A172 (cell line): ENCODE measurements at places on chromosomes 11 and 22.
A peak's percentile ranks its signal among the peaks of the same experiment; 100 is the strongest.

- DNase-seq, result no peak
Measured at GRCh38 chr22:24504956-24505736, 10.0 kb downstream of the UPB1 start.

- peak; percentile 20 for DNase-seq
Measured at GRCh38 chr11:128757235-128757711, 63.4 kb downstream of the FLI1 start.

GRCh38 chr11:124676386-124676785 is 2.7 kb downstream of the SPA17 start:
- DNase-seq, result no peak

- peak; percentile 8 for DNase-seq
Measured at GRCh38 chr22:20741634-20742581, 32.0 kb upstream of the SERPIND1 start.

DNA sequence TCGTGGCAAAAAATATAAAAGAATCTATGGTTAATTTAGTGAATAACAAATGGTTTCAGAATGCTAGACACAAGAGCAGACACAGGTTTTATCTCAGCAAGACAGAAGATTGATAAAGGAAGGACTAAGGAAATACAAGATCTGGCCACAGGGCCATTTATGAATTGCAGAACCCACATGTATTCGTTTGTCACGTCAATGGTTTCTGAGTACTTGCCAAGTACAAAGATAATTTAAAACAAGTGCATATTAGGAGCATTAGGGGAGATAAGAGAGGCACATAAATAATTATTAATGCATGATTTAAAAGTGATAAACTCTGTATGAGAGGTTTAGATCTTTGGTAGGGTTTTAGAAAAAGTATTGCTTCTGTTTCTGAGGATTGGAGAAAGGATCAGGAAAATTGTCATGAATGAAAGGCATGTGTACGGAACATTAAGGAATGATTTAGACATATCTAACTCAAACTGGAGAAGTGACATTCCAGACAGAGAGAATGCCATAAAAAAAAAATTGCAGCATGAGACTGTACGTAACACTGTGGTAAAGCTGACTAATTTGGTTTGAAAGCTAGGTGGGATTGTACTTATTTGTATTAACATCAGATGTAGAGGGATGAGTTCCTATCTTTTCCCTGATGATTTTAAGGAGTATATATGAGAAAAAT is 727.1 kb downstream of the NELL1 start:
- no peak for DNase-seq

DNA sequence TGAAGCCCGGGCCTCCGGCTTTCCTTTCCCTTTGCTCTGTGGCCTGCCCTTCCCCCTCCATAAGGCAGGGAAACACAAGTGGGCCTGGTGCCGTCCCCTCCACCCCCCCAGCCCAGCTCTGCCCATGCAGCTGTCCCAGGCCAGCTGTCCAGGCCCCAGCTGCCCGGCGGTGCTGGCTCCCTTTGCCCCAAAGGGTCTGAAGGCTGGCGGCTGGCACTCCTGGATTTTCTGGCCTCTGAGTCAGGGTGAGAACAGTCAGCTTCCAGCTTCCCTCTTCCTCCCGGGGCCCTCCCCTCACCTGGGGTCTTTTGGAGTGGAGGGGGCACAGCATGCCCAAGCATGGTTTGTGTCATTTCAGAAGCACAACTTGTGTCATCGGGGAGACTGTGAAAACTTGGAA is 27.8 kb downstream of the CD82 start:
- no peak for DNase-seq

GRCh38 chr11:2470495-2470894 is 25.7 kb downstream of the KCNQ1 start:
- DNase-seq, result no peak

- no peak for DNase-seq
Measured at GRCh38 chr11:125063429-125064043, 431 bp downstream of the SLC37A2 start.

GRCh38 chr22:44025171-44026065 is 1.3 kb downstream of the PARVB start:
- no peak for DNase-seq

DNA sequence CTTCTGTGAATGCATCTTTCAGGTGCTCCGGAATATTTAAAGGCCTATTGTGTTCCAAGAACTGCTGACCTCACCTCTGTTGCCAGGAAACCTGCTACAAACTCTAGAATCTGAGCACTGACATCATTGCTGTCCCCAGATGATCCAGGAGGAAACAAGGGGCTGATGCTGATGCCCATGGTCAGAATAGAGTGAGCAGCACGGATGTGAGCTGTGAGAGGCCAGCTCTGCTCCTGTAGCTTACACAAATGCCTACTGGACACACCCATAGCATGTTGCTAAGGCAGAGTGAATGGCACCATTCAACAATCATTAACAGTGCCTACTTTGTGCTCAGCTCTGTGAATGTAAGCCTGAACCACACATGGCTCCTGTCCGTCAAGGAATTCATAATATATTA is 276.7 kb upstream of the API5 start:
- no peak for DNase-seq

DNA sequence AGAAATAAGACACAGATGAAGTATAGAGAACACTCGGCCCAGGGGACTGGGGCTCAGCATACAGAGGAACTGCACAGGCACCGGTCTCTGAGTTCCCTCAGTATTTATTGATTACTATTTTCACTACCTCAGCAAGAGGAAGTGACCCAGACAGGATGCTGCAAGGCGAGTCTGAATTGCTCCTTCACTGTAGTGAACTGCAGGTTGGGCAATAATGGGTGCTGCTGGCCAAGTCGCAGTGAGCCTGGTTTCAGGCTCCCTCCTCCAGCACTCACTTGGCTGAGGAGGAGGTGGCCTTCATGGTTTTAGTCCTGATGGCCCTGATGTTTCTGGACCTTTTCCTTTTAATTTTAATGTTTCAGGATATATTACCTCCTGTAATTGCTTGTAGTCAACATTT is 10.4 kb downstream of the OR52K2 start:
- DNase-seq, result no peak

- DNase-seq, result peak; percentile 68
Measured at GRCh38 chr11:128361451-128362020, 225.8 kb downstream of the ETS1 start.

GRCh38 chr22:42931421-42932196 is 74.5 kb upstream of the ARFGAP3 start:
- DNase-seq, result no peak

- DNase-seq, result no peak
Measured at GRCh38 chr11:126361400-126361799, 5.9 kb downstream of the ST3GAL4 start.

DNA sequence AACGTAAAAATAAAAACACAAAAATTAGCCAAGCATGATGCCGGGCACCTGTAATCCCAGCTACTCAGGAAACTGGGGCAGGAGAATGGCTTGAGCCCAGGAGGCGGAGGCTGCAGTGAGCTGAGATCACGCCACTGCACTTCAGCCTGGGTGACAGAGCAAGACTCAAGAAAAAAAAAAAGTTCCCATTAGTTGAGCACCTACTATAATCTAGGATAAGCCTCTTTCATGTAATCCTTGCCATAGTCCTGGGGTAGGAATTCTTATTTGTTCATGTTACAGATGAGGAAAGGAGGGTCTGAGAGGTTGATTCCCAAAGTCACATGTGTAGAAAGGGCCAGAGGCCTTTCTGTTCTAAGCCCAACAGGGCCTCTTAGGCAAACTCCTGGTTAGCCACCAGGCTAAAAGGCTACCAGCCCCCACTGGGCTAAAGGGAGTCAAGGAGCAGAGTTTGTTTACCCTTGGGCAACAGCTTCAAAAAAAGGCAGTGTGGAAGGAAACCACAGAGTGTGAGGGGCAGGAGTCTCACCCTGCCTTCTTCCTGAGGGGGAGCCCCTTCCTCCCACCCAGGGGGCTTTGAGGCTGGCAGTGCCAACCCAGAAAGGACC is 21.6 kb upstream of the CSNK1E start:
- no peak for DNase-seq

DNA sequence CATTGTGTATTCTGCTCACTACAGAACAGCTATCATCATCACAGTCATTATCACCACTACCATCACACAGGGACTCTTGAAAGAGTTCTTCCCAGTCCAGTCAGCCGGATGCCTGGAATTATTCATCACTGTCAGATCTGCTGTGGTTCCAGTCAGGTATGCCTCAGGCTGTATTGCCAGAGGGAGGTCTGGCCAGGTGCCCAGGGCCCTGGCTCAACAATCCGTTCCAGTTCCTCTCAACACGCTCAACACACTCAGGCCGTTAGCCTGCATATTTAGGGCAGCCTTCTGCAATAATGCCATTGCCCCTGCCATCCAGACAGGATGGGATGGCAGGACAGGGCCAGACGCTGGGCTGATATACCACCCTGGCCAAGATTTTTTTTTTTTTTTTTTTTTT is 28.6 kb upstream of the RASL10A start:
- peak; percentile 96 for DNase-seq

DNA sequence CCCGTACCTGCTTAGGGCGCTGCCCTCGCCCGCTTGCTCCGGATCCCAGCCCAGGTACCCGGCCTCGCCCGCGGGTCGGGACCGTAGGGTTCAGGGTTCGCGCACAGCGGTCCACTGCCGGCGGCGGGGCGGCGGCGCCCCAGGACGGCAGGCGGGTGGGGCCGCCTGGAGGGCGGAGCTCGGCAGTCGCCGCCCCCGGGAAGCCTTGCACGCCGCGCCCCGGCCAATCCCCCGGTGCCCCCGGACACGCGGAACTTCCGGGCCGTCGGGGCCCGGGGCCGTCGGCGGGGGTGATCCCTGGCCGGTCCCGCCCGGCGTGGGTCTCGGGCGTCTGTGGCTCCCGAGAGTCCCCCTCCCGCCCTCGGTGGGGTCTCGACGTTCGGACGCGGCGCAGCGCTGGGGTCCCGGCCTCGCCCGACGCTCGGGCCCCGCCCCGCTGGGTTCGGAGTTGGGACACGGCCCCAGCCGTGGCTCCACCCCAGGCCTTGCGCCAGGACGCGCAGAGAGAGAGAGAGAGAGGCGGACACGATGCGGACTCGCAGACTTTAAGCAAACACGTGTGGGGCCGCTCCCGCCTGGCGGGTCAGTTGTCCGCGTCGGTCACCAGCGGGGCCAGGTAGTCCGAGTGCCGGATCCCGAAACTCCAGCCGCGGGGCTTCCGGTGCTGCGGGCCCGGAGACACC is at the start of gene TYMP:
Gene TYMP (minus strand): TSS at position 116 of the 683 bp plus-strand sequence. CDS start 303 bp downstream, outside the sequence.
- DNase-seq, result no peak

GRCh38 chr22:32542677-32543357 is 68.2 kb downstream of the FBXO7 start:
- no peak for DNase-seq

GRCh38 chr22:49079743-49080500 is 747.8 kb downstream of the BRD1 start:
- no peak for DNase-seq

- no peak for DNase-seq
Measured at GRCh38 chr22:42072606-42073330, 1.3 kb upstream of the PHETA2 start.

DNA sequence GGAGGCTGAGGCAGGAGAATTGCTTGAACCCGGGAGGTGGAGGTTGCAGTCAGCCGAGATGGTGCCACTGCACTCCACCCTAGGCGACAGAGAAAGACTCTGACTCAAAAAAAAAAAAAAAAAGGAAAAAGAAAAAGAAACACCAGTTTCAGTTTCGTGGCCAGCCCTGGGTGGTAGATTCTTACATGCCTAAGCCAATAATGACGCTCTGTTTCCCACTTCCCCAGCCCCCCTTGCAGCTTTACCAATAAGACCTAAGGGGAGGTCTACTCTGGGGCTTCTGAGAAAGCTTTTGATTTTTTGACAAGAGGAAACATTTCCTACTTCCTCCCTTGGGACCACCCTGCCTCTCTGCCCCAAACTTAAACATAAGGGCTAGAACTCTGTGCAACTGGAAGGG is 30.0 kb upstream of the PTPRJ start:
- no peak for DNase-seq

DNA sequence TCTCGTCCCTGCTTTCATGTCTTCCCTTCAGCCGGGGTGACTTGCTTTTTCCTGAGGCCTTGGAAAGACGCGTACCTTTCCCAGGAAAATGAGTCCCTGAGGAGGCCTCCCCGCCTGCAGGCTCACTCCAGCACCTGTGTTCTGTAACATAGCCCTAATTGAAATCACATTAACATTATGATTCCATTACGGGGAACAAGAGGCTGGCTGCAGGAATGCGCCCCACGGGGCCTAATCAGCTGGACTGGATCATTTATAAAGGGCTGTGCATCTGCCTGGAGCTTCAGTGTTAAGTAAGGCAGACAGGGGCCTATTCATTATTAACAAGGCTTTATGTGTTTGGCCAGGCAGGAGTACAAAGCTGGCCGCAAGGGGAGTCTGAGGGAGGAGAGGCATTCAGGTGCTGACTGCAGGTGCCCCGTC is 41.9 kb upstream of the TSPAN18 start:
- DNase-seq, result no peak

- DNase-seq, result peak; percentile 57
Measured at GRCh38 chr22:31148953-31149627, 8.8 kb upstream of the PLA2G3 start.

GRCh38 chr11:3816673-3817072 is 8.3 kb downstream of the PGAP2 start:
- no peak for DNase-seq

GRCh38 chr11:121964591-121964990 is 151.4 kb downstream of the BLID start:
- DNase-seq, result peak; percentile 46

DNA sequence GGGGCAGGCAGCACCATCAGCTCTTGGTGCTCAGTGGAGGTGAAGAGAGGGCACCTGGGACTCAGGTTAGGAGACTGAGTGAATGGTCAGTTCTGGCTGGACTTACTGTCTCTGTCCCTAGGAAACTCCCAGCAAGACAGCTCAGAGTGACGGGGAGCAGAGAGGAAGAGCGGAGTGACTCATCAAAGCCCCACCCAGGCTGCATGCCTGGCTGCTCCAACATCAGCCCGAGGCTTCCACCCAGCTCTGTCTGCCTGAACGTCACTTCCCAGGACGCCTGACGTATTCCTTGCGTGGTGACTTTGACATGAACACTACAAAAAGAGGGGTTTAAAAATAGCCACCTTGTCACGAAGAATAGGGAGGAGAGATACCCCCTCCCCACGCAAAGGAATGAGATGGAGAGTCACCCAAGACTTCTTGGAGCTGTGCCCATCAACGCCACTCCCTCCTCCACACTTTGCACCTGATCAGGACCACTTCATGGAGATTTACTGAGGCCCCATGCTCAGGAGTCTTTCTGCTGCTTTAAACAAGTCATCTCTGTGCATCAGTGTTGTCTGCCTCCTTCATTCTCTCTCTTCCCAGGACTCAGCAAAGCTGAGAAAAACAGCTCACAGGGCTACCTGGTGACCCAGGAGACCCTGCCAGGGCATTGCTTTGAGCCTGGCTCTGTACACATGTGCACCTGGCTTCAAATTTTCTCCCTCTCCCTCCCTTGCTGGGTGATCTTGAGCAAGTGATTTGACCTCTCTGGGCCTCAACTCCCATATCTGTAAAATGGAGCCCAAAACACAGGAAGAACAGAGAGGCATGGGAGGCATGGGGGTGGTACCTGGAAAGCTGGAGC is 83.1 kb downstream of the MN1 start:
- peak; percentile 95 for DNase-seq

DNA sequence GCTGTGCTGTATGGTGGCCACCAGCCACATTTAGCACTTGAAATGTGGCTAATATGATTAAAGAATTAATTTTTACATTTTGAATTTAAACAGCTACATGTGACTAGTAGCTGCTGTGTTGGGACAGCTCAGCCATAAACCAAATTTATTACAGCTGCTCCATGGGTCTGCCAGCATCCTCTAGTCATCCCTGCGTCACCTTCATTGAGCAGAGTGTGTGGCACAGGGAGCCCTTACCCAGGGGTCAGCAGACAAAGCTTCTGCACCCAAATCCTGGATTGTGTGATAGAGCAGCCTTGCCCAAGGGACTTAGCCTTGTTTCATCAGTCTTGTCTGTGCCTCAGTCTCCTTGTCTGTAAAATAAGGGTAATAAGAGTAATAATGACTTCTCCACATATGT is 19.4 kb upstream of the ACCSL start:
- no peak for DNase-seq

GRCh38 chr11:117011541-117011898 is 86.7 kb downstream of the SIK3 start:
- DNase-seq, result peak; percentile 49
